Thymus (tissue), 14 donors: ENCODE measurements at places on chromosomes 6 and 20.

GRCh38 chr6:169741344-169741743 lies 10.0 kb downstream of the DYNLT2 start:
- DNase-seq = no peak

- DNase-seq = no peak
Measured at GRCh38 chr6:24194978-24195700, 69.1 kb downstream of the NRSN1 start.

GRCh38 chr6:16301511-16301910 lies 63.1 kb downstream of the GMPR start:
- DNase-seq = no peak

- DNase-seq = no peak
Measured at GRCh38 chr6:134379076-134379475, 61.2 kb upstream of the SGK1 start.

- peak; percentile 3 for DNase-seq
Measured at GRCh38 chr20:61874421-61875068, 191.1 kb downstream of the TAF4 start.

DNA sequence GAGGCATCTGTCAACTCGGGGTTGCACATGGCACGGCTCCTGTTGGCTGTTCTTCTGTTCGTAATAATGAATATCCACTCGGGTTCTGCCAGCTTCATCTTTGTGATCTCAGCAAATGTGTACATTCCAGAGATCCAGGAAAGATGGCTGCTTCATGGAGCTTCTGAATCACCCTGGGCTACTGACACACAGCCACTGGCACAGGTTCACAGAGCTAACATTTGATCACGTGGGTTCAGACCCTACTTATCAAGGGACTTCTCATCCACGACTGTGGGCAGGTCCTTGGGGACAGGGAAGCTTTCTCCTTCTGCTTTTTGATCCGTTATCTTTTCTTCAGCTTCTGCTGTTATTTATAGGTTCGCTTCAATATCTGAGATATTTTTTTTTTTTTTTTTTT lies 18.1 kb downstream of the PPP1R3G start:
- DNase-seq = no peak

GRCh38 chr20:61935926-61936700 lies 129.6 kb downstream of the TAF4 start:
- no peak for DNase-seq

GRCh38 chr6:134295953-134296553 lies 21.9 kb downstream of the SGK1 start:
- no peak for DNase-seq
